GM12891 (cell line): ENCODE measurements at places on chromosomes 13 and 19.

GRCh38 chr13:100075700-100076587 is 12.9 kb upstream of the PCCA start:
- no peak for DNase-seq

DNA sequence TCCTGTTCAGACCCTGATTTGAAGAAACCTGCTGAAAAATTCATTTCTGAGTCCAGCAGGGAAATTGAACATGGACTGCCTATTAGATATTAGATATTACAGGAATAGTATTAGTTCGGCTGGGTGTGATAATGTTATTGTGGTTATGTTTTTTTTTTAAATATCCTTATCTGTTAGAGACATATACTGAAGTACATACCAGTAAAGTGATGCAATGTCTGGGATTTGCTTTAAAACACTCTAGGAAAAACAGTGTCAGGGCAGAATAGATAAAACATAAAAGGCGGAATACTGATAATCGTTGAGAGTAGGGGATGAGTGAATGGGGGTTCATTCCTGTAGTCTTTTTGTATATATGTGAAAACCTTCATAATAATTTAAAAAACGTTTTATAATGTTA is 28.7 kb upstream of the AMER2 start:
- no peak for DNase-seq

GRCh38 chr19:49546825-49547565 is 19.2 kb downstream of the RCN3 start:
- DNase-seq, result no peak

GRCh38 chr13:20182231-20182846 is 10.4 kb downstream of the GJB2 start:
- peak; percentile 60 for DNase-seq

DNA sequence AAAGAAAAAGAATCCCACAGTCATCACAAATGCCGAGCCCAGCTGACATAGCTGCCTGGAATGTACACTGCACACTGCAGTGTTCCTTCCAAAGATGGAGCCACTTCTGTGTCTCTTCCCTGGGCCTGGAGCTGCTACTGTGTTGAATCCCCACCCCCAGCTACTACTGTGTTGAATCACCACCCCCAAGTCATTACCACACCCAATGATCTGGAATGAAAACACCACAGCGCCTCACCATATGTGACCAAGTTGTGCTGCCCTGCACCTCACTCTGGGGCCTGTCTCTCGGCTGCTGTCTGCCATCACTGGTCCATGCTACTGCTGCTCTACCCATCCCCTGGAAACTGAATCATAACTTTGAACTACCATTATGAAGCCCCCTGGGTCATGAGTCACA is 861.2 kb downstream of the UQCRFS1 start:
- DNase-seq, result no peak

DNA sequence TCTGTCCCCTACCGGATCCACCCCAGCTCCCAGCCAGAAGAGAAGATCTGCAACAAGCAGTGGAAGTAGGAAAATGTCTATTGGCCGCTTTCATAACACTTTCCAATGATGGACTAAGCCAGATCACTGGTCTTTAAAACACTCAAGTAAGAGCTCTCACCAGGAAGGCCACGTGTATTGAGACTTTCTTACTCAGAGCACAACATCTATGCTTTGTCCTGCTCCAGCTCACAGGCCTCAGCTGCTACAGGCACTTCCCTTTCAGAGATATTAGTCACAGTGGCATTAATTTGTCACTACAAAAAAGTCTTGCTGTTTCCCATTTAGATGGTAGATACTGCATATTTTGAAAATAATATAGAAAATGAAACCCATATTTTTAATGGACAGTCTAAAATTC is 164.2 kb downstream of the ABCC4 start:
- no peak for DNase-seq

GRCh38 chr13:23715762-23716235 is 145.6 kb downstream of the TNFRSF19 start:
- DNase-seq, result no peak

- DNase-seq, result no peak
These were observed 14.8 kb downstream of the KCTD12 start for GRCh38 chr13:76871432-76871831.

DNA sequence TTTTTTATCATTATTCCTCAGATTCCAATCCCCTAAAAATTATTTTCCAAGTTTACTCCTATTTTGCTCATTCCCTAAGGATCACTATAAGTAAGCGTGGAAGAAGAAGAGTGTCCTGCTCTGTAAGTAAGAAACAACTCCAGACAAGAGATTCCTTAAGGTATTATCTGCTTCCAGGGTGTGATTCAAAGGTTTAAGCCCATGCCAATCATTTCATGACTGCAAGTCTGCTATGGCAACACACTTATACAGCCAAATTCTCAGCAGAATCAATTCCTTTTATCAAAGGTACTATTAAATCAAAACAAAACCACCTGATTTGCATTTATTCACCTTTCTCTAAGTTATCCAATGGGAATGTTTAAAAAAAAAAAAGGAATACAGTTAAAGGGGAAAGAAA is 43.7 kb downstream of the FOXO1 start:
- no peak for DNase-seq

DNA sequence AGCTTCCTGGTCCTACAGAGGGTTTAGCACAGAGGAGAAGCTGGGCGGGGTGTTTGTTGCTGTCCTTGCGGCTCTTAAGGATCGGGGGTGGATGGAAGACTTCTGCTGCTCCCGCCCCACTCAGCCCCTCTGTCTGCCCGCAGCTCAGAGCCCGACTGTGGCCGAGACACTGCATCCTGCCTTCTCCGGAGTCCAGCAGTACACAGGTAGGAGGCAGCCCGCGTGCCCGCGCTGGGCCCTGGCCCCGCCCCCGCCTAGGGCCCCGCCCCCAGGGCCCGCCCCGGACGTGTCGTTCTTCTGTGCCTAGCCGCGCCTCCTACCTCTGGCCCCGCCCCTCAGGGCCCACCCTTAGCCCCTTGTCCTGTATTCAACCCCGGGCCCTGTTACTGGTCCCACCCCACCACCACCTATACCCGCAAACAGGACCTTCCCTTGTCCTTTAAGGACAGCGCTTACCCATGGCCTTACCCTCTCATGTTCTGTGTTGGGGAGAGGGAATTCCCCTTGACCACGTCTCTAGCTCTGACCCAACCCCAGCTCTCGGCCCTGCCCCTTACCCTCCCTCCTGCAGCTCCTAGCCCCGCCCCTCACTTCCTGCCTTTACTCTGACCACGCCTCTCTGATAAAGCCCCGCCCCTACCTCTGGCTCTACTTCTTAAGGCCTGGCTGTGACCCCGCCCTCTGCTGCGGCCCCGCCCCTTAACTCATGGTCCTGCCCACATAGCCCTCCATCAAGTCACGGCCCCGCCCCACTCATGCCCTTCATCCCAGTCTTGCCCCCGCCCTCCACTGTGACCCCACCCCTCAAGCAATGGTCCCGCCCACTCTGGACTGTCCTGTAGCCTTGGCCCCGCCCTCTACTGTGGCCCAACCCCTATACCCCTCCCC is 60.5 kb downstream of the CELF5 start:
- DNase-seq, result peak; percentile 53

- no peak for DNase-seq
These were observed 1189.6 kb downstream of the PCDH9 start for GRCh38 chr13:66040506-66040905.

DNA sequence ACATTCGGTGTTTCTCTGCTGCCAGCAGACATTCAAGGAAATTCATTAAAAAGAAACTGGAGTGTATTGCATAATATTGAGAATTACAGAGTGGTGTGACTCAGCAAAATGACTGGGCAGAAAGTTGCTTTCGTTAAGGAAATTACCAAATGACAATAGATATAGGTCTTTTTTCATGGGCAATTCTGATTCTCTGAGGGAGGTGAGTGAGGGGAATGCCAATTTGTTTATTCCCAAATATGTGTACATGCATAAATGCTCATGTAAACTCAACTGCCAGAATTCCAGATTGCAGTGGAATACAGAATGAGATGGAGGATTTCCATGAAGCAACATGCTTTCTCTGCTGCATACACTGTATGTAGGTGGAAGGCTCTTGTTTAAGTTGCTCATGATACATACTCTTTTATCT is 1730.1 kb downstream of the SLITRK5 start:
- no peak for DNase-seq

DNA sequence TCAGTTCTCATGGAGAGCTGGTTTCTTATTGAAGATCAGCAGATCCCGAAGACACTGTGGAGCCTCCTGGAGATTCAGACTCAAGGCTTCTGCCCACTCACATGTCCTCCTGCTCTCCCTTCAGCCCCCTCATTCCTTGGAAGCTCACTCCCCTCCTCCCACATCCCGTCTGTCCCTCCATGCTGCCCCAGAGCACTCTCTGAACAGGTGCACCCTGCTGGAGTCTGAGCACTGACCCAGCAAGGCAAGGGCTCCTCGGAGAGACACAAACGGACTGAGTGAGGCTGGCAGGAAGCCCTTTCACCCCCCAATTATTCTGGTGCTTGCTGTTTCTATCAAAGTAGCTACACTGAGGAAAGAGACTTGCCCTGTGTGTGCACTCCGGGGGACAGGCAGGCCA is 374.0 kb downstream of the UQCRFS1 start:
- no peak for DNase-seq

GRCh38 chr19:54428323-54429175 is 13.3 kb downstream of the TTYH1 start:
- no peak for DNase-seq

GRCh38 chr19:47729799-47730520 is 15.4 kb upstream of the NOP53 start:
- no peak for DNase-seq

DNA sequence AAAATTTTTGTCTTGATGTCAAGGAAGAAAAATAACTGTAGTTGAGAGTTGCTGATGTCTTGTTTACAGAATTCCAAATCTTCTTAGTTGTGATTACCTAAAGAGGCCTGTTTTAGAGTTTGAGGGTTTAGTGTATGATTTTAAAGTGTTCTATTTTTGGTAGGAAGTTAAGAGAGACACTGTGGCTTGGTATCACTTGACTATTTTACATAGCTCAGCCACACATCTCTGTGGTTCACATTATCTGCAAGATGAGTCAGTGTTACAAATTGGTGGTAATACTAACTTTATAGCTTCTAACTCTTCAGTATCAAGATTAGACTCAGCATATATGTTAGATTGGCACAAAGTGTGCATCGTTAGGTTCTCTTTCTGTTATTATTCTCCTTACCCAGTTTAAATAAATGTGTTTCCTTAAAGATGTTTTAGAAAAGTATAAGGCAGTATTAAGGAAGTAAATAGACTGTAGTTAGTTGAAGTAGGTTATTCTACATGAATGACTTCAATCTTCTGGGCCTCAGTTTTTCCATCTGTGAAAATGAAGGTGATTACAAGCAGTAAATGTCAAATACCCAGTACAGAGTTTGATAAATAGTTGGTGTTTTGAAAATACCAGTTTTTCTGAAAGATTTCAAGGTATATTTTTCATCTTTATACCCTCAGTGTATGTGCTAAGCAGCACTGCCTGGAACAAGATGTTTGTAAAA is 33.4 kb downstream of the COG6 start:
- no peak for DNase-seq
